ENCODE measurements at places on chromosomes 4 and X. TPM values are rescaled to one million over a fixed set of nuclear protein-coding genes. Genes with fewer than 3 reads are reported as not detected.

DNA sequence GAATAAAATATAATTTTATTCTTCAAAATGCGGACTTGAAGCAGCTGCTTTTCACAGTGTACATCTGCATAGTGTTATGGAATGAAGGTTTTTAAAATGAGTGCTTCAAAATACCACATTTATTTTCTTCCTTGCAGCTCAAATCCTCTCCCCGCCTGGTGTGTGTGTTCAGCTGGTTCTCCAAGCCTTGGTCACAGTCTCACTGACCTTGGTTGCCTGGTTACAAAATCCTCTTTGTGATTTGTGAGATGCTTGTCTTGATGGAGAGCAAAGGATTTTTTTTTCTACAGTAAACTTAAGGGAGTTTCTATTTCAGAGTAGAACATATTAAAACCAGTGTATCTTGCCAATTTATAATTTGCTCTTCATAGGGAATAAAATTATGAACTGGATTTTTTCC is 139.2 kb downstream of the PCDH18 start:
- DNase-seq, result peak; percentile 47

The GPR173 gene
- polyA plus RNA-seq, result 13.1 TPM

DNA sequence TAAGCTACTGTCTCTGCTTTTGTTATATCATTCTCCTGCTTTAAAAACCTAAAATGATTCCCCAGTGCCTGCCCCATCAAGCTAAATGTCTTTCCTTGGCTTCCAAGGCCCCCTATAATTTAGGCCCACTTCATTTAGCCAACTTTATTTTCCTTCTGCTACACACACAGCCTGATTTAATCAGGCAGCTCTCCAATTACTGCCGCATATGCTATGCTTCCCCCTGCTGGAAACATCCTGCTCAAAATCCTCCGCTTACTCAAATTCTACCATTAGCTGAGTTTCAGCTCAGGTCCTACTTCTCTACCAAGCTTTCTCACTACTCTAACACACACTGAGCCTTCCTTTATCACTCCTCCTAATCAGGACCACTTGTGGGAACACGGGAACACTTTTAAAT is 17.0 kb downstream of the LAMP2 start:
- DNase-seq, result no peak

GRCh38 chr4:93646233-93646930 is 182.2 kb upstream of the ATOH1 start:
- no peak for DNase-seq

The XAGE1A gene
- polyA plus RNA-seq, result not detected

The GBA3 gene
- polyA plus RNA-seq, result 13.9 TPM

DNA sequence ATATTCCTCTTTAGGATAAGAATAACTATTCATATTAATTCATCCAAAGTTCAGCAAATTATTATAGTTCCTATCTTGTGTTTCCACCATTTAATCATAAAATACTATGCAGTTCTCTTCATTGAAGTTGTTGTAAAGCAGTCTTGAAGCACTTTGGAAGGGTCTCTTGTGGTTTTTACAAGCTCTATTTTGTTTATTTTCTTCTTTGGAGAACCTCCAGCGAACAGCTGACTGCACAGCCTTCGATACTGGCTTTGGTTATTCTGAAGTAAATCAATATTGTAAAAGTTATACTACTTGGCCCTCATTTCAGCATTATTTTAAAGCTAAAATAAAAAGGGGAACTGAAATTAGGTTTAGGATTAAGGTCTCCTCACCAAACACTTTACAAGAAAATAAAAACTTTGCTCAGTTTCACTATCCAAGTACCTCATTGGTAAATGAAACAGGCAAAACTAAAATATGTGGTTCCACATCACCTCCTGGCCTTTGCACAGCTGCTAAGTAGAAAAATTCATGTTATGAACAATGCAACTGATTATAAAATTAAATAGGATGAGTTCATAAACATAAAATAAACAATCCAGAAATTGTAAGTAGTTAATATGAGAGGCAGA is 1629.2 kb upstream of the ADGRL3 start:
- no peak for DNase-seq

DNA sequence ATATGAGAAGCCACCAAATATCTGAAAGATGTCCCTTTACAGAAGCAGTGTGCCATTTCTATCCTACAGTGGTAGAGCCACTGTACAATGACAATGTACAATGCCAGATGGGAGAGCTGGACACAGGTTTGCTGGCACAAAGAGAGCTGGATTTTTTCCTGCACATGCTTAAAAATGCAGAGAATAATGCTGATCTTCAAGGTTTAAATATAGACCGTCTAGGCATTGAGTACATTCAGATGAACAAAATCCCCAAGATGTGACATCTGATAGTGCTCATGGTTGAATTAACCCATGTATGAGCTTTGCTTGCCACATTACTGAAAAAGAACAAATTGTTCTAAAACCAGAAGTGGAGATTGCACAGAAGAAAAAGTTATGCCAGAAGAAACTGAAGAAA is 11.7 kb downstream of the ADGRL3 start:
- no peak for DNase-seq

The TMPRSS11D gene
- polyA plus RNA-seq, result not detected

The VCX3B gene
- not detected for polyA plus RNA-seq

GRCh38 chr4:165967486-165967885 is 94.4 kb downstream of the TLL1 start:
- DNase-seq, result no peak

DNA sequence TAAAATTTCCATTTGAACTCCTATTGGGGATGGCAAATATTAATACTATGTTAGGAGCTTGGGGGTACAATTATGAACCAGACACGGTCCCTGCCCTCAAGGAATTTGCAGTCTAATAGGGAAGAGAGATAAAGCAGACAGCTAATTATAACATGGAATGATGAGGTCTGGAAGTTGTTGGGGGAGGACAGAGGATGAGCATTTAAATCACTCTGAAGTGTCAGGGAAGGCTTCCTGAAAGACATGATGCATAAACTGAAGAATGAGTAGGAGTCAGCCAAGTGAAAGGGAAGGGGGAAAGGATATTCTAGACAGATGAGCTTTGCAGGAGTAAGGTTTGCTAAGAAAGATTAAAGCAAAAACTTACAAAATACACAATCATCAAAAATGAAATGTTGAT is 15.9 kb downstream of the PLAC1 start:
- no peak for DNase-seq

The IL3RA gene
- polyA plus RNA-seq, result 13.1 TPM

- DNase-seq, result no peak
These were observed 16.1 kb downstream of the ABCD1 start for GRCh38 chrX:153740631-153741222.

DNA sequence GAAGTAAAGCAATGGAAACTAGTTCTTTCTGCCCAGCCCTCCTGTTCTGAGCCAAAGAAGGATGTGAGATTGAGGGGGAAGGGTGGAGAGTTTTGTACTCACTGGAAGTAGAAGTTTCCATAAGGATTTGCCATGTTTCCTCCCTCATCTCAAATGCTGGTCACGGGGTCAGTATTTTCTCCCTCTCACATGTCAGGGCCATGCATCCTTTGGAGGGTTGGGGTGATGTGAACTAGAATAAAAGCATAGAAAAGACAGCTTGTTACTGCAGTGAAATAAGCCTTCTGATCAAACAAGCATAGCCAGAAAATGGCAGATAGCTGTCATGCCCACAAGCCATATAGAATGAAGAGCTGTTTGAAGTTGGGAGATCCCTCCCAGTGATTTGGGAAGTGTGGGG is 79.7 kb downstream of the KIT start:
- no peak for DNase-seq

- no peak for DNase-seq
These were observed 708 bp downstream of the ARAP2 start for GRCh38 chr4:36243355-36244256.

DNA sequence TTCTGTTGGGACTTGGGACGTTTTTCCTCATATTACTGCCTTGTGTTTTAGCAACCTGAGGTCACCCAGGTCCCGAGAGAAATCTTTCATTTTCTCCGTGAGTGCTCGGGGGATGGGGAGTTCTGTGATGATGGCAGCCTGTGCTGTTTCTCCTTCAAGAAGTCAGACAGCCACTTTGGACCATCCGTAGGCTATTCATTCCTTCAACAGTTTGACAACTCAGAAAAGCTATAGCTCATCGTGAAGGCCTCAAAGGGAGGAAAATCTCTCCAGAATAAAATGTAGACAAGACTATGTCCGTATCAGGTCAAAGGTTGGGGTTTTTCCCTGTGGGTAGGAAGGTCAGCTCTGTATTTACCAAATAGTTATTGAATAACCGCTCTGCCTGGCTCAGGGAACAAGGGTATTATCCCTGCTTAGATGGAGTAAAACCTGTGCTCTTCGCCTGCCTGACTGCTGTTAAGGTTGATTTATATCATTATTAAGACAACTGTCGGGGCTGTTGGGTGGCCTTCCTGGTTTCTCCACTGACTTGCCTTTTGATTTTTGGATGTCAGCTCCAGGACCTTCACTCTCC is 36.6 kb downstream of the FAM114A1 start:
- no peak for DNase-seq

- no peak for DNase-seq
These were observed 87.7 kb upstream of the SHISA3 start for GRCh38 chr4:42309361-42310260.

The DCAF12L1 gene
- 8.8 TPM for polyA plus RNA-seq

- no peak for DNase-seq
These were observed 165.4 kb downstream of the SH3BGRL start for GRCh38 chrX:81367291-81367690.

- DNase-seq, result no peak
These were observed 573.6 kb downstream of the PPP4R3C start for GRCh38 chrX:26889574-26889973.

DNA sequence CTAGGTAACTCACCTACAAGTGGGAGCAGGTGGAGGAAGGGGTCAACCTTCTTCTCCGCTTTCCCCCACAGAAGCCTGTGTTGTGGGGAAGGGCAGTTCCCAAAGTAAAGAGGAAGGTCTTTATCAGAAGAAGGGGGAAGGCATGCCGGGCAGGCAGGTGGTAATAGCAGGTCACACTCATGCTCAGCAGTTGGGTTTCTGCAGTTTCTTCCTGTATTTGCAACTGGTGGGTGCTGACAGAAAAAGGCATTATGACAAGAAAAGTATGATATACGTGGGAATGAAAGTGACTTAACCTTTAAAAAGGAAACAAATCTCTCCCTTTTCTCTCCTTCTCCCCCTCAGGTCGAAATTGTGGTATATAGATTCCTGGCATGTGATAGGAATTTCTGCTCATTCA is 3.7 kb downstream of the MTMR1 start:
- DNase-seq, result no peak

- DNase-seq, result no peak
These were observed 45.8 kb downstream of the LDB2 start for GRCh38 chr4:16852644-16853043.
